ENCODE measurements at places on chromosomes 2 and 18.

GRCh38 chr2:20999906-21000645 lies 43.8 kb downstream of the APOB start:
- H3K4me1 ChIP-seq, result no peaks in the 10 kb centered on the region
- DNase-seq, result no peak
- no peaks in the 10 kb centered on the region for H3K36me3 ChIP-seq
- H3K4me3 ChIP-seq, result no peak overlapping the region
- no peak overlapping the region for H3K27ac ChIP-seq

DNA sequence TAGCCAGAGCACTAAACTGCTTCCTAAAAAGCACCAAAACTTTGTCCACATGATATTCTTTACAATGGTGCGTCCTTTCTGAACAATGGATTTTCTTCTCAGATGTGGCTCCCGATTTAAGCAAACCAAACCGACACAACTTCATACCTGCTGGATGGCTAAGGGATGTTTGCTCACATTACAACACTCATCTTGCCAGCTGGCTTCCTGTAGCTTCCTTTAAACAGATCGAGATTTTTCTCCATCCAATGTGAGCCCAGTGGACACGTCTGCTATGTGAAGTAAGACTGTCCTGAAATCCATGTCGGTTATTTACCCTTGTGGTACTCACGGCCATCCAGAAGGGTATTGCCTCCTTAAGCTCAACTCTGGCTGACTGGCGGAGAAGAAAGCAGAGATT lies 126.5 kb downstream of the MAPK4 start:
- no peaks in the 10 kb centered on the region for H3K4me1 ChIP-seq
- DNase-seq, result no peak
- no peaks in the 10 kb centered on the region for H3K27me3 ChIP-seq
- H3K36me3 ChIP-seq, result no peaks in the 10 kb centered on the region
- H3K4me3 ChIP-seq, result no peak overlapping the region
- H3K27ac ChIP-seq, result no peak overlapping the region

GRCh38 chr18:51757255-51757924 lies 559.9 kb upstream of the MEX3C start:
- no peaks in the 10 kb centered on the region for H3K27me3 ChIP-seq
- H3K36me3 ChIP-seq, result no peaks in the 10 kb centered on the region
- no peaks in the 10 kb centered on the region for H3K4me1 ChIP-seq
- H3K4me3 ChIP-seq, result no peak overlapping the region

DNA sequence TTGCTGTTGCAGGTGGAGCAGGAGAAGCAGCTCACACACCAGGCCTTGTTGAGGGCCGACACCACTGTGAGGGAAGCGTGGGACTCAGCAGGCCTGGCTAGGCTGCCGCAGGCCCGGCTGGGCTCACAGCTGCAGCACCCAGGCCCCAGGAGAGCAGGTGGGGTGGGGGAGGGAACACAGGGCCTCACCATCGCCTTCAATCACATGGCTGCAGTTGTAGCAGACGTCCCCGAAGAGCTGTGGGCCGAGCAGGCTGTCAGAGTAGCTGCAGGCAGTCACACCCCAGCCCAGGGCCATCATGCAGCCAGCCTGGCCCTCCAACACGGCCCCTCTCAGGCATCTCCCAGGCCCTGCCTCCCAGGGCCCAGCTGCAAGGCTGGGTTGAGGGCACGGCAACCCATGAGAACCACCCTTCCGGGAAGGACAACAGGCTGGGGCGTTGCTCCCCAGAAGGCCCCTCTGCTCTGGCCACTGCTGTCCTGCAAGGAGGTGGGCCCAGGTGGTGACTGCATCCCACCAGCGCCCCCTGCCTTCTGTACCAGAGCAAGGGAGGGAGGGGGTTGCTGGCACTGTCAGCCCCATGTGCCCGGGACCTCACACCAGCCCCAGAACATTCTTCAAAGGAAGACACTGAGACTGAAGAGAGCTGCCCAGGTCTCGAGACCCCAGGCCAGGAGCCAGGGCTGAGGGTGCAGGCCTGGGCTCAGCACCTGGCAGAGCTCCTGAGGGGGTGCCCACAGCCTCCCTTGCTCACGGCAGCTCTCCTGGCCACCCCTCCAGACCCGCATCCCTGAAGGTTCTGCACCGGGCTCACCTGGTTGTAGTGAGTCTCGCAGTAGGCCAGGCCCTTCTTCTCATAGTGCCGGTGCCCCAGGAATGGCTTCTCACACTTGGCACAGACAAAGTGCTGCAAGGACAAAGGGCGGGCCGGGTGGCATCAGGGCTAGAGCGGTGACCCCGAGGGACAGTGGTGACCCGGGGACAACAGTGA lies 5.6 kb upstream of the GPR17 start:
- no peak for DNase-seq
- peaks cover 3% of the 10 kb centered on the region for H3K36me3 ChIP-seq
- H3K4me1 ChIP-seq, result peaks cover 81% of the 10 kb centered on the region
- H3K27ac ChIP-seq, result peak overlapping the region; percentile 68
- no peaks in the 10 kb centered on the region for H3K27me3 ChIP-seq

- no peak overlapping the region for H3K4me3 ChIP-seq
- H3K27ac ChIP-seq, result no peak overlapping the region
- no peak for DNase-seq
- no peaks in the 10 kb centered on the region for H3K4me1 ChIP-seq
- no peaks in the 10 kb centered on the region for H3K36me3 ChIP-seq
Observed at GRCh38 chr18:74468547-74469061, 11.5 kb upstream of the DIPK1C start.

DNA sequence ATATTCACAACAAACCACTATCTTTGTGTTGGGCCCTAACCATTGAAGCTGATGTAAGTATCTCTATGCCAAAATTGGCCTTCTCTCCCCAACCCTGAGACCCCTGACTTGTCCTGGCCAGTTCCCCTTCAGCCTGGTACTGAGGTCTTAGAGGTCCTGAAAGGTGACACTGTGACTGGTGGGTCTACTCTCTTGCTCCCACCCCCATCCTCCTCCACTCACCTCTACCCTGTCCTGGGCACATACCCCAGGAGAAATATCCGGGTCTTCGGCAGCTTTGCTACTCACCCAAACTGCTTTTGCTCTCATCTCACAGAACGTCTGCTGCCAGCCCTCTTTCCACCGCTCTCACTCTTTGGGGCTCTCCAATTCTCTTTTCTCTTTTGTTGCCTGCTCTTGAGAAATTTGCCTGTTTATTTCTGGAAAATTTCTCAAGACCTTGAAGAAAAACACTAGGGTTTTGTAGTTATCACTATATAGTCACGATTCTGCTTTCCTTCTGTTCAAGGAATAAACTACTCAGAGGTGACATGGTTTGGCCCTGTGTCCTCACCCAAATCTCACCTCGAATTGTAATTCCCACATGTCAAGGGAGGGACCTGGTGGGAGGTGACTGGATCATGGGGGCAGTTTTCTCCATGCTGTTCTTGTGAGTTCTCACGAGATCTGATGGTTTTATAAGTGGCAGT lies 133.8 kb upstream of the PKDCC start:
- H3K36me3 ChIP-seq, result no peaks in the 10 kb centered on the region
- DNase-seq, result no peak
- H3K27me3 ChIP-seq, result no peaks in the 10 kb centered on the region
- no peaks in the 10 kb centered on the region for H3K4me1 ChIP-seq
- no peak overlapping the region for H3K27ac ChIP-seq

DNA sequence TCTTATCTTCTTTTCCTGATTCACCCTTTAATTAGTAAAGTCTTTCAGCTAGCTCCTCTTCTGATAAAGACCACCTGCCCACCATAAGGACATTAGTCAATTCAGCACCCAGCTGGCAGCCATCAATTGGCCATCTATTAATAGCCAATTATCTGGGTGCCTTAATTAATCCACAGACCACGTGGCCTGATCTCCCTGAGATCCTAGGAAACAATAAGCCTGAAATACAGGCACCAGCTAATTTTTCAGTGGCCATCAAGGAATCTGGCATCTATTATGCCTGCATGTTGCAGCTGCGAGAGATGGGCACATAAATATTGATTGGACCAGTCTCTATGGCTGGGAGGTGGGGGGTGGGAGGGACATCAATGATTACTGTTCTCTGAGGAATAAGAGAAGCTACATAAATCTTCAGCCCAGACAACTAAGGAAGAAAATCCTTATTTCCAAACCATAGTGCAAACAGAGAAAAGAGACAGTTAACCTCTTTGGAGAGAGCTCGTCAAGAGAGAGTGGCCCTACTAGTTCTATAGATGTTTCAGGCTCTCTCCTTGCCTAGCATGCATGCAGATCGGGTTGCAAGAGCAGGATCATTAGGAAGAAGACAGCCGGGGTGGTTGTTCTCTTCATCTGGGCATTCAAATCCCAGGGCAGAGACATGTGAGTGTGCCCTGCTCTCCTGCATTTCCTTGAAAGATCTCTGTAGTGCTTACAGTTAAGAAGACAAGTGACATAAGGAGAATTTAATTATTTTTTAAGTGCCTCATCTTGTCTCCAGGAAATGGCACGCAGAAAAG lies 8.7 kb downstream of the GALNT14 start:
- no peak for DNase-seq
- no peak overlapping the region for H3K27ac ChIP-seq
- no peaks in the 10 kb centered on the region for H3K4me1 ChIP-seq
- peaks cover 14% of the 10 kb centered on the region for H3K27me3 ChIP-seq
- no peaks in the 10 kb centered on the region for H3K36me3 ChIP-seq

DNA sequence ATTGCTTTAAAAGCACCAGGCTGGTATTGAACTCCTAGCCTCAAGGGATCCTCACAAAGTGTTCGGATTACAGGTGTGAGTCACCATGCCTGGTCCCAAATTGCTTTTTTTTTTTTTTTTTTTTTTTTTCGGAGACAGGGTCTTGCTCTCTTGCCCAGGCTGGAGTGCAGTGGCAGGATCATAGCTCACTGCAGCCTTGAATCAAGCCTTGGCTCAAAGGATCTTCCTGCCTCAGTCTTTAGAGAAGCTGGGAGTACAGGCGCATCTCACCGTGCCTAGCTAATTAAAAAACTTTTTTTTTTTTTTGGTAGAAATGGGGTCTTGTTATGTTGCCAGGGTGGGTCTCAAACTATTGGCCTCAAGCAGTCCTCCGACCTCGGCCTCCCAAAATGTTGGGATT lies 12.8 kb downstream of the MTA3 start:
- no peaks in the 10 kb centered on the region for H3K27me3 ChIP-seq
- H3K27ac ChIP-seq, result no peak overlapping the region
- H3K4me3 ChIP-seq, result no peak overlapping the region
- H3K36me3 ChIP-seq, result peaks cover 9% of the 10 kb centered on the region
- no peaks in the 10 kb centered on the region for H3K4me1 ChIP-seq

DNA sequence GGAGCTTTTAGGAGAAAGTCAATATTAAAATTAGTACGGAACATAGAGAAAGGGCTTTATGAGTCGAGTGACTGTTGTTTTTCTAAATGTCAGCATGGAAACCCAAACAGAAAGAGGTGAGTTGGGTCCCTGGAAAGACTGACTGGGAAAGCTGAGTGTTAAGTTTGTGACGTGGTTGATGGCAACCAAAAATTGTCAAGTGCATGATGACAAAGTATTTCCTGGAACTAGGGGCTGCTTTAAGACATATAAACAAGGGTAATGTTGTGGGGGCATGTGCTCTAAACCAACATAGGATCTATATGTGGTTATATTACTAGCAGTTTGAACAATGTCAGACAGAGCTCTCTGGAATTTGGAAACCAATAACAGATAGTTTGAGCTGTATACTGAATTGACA lies 50.9 kb upstream of the GPD2 start:
- no peak overlapping the region for H3K27ac ChIP-seq
- H3K4me3 ChIP-seq, result no peak overlapping the region
- H3K27me3 ChIP-seq, result no peaks in the 10 kb centered on the region
- no peak for DNase-seq
- H3K36me3 ChIP-seq, result no peaks in the 10 kb centered on the region

- peaks cover 21% of the 10 kb centered on the region for H3K36me3 ChIP-seq
- H3K27me3 ChIP-seq, result no peaks in the 10 kb centered on the region
- peak; percentile 67 for DNase-seq
- H3K4me1 ChIP-seq, result peaks cover 42% of the 10 kb centered on the region
- H3K4me3 ChIP-seq, result peak overlapping the region; percentile 38
Observed at GRCh38 chr18:63137999-63138435, 181.6 kb downstream of the BCL2 start.

DNA sequence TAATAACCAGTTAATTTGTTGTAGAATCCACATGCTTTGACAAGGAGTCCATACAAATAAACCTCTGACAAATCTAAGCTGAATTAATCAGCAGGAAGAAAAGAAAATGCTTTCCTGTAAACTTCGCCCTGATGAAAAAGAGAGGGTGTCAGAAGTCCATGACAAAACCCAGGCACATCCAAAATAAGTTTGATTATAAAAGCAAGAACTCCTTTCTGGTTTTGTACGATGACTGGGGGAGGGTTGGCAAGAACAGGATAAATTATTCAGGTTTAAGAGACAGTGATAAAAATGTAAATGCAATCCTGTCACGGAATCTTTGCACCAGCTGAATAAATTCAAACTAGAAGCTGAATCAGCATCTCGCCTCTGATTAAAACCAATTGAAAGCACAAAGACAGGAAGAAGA lies 469.2 kb upstream of the TNP1 start:
- no peak overlapping the region for H3K27ac ChIP-seq
- H3K27me3 ChIP-seq, result no peaks in the 10 kb centered on the region
- no peaks in the 10 kb centered on the region for H3K36me3 ChIP-seq
- H3K4me1 ChIP-seq, result no peaks in the 10 kb centered on the region
- DNase-seq, result no peak
- H3K4me3 ChIP-seq, result no peak overlapping the region

DNA sequence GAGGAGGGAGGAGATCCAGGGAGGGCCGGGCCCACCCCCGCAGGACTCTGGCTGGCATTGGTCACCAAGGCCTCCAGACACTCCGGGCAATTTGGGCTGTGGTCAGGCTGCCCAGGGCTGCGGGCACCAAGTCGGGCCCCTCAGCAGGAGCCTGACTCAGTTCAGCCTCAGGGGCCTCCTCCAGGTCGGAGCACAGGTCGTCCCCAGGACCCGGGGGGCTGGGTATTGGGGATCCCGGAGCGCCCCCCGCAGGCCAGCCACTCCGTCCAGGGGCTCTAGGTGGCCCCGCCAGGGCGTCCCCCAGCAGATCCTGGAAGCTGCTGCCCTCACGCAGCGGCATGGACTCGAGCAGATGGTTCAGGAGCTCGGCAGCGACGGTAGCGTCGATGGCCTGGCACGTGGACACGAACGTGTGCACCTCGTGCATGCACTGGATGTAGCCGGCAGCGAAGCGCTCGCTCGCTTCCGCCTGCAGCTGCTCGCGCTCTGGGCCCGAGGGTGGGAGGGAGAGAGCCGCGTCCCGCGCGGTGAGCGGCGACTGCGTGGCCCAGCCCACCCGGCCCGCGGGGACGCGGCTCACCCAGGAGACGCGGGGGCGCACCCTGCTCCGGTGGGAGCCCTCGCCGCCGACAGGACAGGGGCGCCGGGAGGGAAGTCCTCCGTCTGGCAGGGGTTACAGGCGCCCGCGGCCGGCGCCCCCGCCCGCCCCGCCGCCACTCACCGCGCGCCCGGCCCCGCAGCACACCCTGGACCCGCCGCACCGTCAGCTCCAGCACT lies 884 bp downstream of the HES6 start:
- peaks cover 13% of the 10 kb centered on the region for H3K27me3 ChIP-seq
- H3K4me1 ChIP-seq, result peaks cover 28% of the 10 kb centered on the region
- DNase-seq, result peak; percentile 43
- H3K27ac ChIP-seq, result no peak overlapping the region

DNA sequence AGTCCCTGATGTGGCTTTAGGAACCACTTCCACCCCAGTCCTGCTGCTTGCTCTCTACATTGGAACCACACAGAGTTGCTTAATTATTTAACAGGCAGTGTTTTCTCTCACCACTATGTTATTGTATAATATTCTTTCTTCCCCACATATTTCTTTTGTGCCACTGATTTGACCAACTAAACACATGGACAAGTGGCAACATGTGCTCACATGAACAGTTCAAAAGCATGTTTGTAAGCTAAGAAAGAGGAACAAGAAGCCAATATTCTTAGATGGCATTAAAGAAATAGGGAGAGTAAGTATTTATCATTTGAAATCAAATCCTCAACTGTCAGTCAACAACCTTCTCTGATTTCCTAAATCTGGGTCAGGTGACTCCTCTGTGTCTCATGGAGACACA lies 409.6 kb downstream of the FBXO15 start:
- no peak overlapping the region for H3K27ac ChIP-seq
- no peaks in the 10 kb centered on the region for H3K4me1 ChIP-seq
- DNase-seq, result no peak
- no peaks in the 10 kb centered on the region for H3K36me3 ChIP-seq
- no peak overlapping the region for H3K4me3 ChIP-seq
- H3K27me3 ChIP-seq, result no peaks in the 10 kb centered on the region

All from CD4-positive, alpha-beta T cell (primary cell).